ENCODE measurements at places on chromosomes 13 and 19. TPM values are rescaled to one million over a fixed set of nuclear protein-coding genes. Genes with fewer than 3 reads are reported as not detected.

The SYMPK gene
- 114 TPM for total RNA-seq

The PPP1R13L gene
- total RNA-seq, result 27.2 TPM

The LILRA5 gene
- total RNA-seq, result not detected

DNA sequence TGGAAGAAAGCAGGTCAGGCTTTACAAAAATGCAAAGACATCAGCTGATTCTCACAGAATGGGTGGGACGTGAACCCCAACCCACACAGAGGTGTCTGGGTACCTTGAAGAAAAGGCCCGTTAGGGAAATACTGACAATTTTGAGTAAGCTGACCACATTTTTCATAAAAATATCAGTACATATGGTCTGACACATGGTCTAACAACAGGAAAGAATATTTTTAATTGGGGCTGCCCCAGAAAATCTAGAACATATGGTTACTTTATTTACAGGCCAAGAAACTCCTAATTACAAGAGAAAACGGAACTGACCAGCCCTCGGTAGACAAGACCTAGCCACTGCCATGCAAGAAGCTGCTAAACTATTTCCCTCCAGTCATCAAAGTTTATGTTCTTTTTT lies 48.7 kb upstream of the ITM2B start:
- no peak overlapping the region for H3K4me3 ChIP-seq
- no peaks in the 10 kb centered on the region for H3K36me3 ChIP-seq
- no peak for DNase-seq
- H3K4me1 ChIP-seq, result no peaks in the 10 kb centered on the region
- H3K27me3 ChIP-seq, result peaks cover 5% of the 10 kb centered on the region
- H3K27ac ChIP-seq, result no peak overlapping the region

GRCh38 chr13:85603735-85604134 lies 195.5 kb downstream of the SLITRK6 start:
- H3K36me3 ChIP-seq, result no peaks in the 10 kb centered on the region
- H3K27ac ChIP-seq, result no peak overlapping the region
- H3K27me3 ChIP-seq, result no peaks in the 10 kb centered on the region
- H3K4me3 ChIP-seq, result no peak overlapping the region
- H3K4me1 ChIP-seq, result no peaks in the 10 kb centered on the region
- no peak for DNase-seq

GRCh38 chr19:12485052-12485416 lies 418 bp upstream of the ZNF709 start:
- H3K27ac ChIP-seq, result peak overlapping the region; percentile 99
- H3K27me3 ChIP-seq, result no peaks in the 10 kb centered on the region
- peaks cover 2% of the 10 kb centered on the region for H3K36me3 ChIP-seq

DNA sequence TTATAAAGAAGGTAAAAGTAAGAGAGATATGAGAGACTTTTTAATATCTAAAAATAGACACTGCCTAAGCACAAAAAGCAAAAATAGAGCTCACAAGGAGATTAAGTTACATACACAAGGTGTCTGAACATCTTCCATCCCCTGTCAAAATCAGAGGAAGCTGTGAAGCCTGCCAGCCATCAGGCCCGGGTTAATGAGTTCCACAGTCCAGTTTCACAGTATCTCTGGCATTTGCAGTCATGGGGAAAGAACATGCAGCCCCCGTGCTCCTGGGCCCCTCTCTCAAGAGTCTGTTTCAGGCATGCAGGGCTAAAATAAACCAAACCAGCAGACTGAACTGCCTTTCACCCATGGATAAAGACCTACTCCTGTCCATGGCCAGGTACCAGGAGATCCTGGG lies 79.2 kb downstream of the TBC1D4 start:
- no peak for DNase-seq
- H3K4me3 ChIP-seq, result no peak overlapping the region
- no peak overlapping the region for H3K27ac ChIP-seq
- H3K27me3 ChIP-seq, result no peaks in the 10 kb centered on the region
- peaks cover 6% of the 10 kb centered on the region for H3K4me1 ChIP-seq
- peaks cover 2% of the 10 kb centered on the region for H3K36me3 ChIP-seq

DNA sequence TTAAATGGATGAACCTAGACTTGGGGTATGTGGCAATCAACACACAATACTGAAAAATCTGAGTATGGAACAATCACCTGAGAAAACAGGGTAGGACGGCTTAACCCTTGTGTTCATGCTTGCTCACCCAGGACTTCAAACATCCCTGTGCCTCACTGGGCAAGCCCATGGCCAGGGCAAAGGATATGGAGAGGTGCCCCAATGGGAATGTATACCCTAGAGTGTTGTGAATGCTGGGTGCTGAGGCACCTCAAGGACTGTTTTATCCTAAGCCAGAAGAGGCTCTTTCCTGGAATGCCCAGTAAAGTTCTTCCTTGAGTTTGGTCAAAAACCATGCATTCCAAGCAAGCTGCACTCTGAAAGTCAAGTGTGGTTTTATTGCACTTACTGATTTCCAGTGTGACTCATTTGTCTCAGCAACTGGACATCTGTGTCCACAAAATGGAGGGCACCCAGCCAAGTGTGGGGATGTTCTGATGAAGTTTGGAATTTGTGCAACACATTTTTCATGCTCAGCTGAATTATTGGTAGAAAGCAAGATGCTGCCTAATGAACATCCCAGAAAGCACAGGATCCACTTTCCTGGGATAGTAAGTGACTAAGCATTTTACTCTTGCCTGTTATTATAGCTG lies 531.3 kb downstream of the RFC3 start:
- H3K4me1 ChIP-seq, result peaks cover 38% of the 10 kb centered on the region
- H3K4me3 ChIP-seq, result no peak overlapping the region
- H3K36me3 ChIP-seq, result no peaks in the 10 kb centered on the region
- no peaks in the 10 kb centered on the region for H3K27me3 ChIP-seq
- peak overlapping the region; percentile 43 for H3K27ac ChIP-seq

- no peaks in the 10 kb centered on the region for H3K27me3 ChIP-seq
- H3K36me3 ChIP-seq, result peaks cover 12% of the 10 kb centered on the region
- no peaks in the 10 kb centered on the region for H3K4me1 ChIP-seq
- no peak overlapping the region for H3K27ac ChIP-seq
Observed at GRCh38 chr13:113651511-113652403, 6.2 kb downstream of the ATP4B start.

All from progenitor cell of endocrine pancreas (in vitro differentiated cells).